Fibroblast of lung (primary cell): ENCODE measurements at places on chromosomes 2 and 18. TPM values are rescaled to one million over a fixed set of nuclear protein-coding genes. Genes with fewer than 3 reads are reported as not detected.

Gene SLC5A7
- total RNA-seq: not detected in 2 replicates

Gene PTPRN
- 3.5 and 10.8 TPM in 2 replicates for total RNA-seq

Gene FBXO36
- total RNA-seq: 3.5 and 3.9 TPM in 2 replicates

Gene SH3RF3
- 6.7 and 10.1 TPM in 2 replicates for total RNA-seq

Gene DLGAP1
- total RNA-seq: 0.17 and 0.51 TPM in 2 replicates

Gene CMPK2
- total RNA-seq: 0.26 and 0.33 TPM in 2 replicates

- no peak for DNase-seq
Measured at GRCh38 chr2:24920809-24921441, 888 bp upstream of the ADCY3 start.

- DNase-seq: no peak
Measured at GRCh38 chr18:71809711-71810110, 734.4 kb downstream of the CBLN2 start.

DNA sequence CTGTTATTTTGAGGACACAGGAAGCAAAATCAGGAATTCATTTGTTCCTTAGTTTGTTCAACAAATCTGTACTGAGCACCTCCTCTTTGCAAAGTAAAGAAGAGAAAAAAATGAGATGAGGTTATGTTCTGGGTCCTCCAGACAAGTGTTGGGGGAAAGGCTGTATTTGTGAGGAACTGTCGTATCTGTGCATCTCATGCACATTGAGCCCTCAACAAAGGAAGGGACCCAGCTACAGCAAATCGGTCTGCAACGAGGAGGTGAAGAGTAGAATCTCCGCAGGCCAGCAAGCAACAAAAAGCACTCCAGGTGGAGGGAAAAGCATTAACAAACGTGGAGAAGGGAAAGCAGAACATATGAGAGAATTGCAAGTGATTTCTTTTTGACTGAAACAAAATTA lies 143.0 kb upstream of the CYP1B1 start:
- DNase-seq: no peak

GRCh38 chr2:196431957-196432356 lies 207.6 kb upstream of the CCDC150 start:
- peak; percentile 34 for DNase-seq

- peak; percentile 85 for DNase-seq
Measured at GRCh38 chr2:109382951-109383350, 230.8 kb downstream of the SEPTIN10 start.

DNA sequence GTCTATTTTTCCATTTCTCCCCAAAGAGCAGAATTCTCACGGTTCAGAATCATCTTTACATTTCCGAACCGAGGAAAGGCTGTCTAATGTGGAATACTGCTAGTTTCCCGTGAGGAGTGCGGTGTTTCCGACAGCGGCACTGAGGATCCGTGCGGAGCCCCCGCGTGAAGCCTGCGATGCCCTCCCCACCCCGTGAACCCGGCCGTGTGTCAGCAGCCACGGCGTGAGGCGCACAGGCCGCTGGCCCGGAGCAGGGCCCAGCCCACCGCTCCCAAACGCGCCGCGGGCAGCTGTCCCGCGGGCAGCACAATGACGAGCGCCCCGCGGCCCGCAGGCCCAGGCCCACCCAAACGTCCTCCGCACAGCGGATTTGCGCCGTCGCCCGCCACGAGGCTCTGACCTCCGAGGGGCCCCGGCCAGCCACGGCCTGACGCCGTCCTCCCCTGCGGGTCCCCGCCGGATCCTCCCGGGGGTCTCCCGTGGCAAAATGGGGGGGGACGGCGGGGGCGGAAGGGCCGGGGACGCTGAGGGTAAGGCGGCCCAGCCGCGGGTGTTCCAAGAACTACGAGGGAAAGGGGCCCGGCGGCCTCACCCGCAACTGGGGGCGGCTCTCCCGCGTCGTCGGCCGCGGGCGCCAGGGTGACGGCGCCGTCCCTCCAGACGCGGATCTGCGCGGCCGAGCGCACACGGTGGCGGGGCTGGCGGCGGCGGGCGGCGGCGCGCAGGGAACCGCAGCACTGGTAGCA lies 796 bp downstream of the SPIRE1 start:
- DNase-seq: peak; percentile 37

- peak; percentile 96 for DNase-seq
Measured at GRCh38 chr2:157830696-157831570, 45.2 kb downstream of the ACVR1 start.

DNA sequence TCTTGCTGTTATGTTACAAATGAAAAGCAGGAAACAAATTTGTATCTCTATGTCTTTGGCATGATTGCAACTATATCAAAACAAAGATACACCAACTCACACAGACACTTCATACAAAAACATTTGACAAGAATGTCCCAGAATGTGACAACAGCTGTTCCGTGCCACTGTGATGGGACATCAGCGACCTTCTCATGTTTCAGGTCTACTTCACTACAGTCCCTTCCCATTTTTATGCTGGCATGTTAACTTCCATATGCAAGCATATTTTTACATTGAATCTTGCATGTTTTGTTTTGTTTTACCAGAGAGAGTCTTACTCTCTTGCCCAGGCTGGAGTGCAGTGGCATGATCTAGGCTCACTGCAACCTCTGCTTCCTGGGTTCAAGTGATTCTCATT lies 71.2 kb downstream of the STK25 start:
- no peak for DNase-seq

- DNase-seq: peak; percentile 45
Measured at GRCh38 chr18:9709304-9709877, 1.3 kb downstream of the RAB31 start.

GRCh38 chr18:1499265-1499664 lies 594.6 kb downstream of the ADCYAP1 start:
- DNase-seq: no peak

- DNase-seq: peak; percentile 42
Measured at GRCh38 chr2:234496055-234496834, 636 bp downstream of the ARL4C start.

- DNase-seq: peak; percentile 47
Measured at GRCh38 chr18:63881851-63882250, 5.7 kb upstream of the SERPINB2 start.

GRCh38 chr2:70627211-70627898 lies 73.7 kb upstream of the TGFA start:
- peak; percentile 42 for DNase-seq

GRCh38 chr2:39216346-39217191 lies 27.2 kb downstream of the CDKL4 start:
- no peak for DNase-seq

DNA sequence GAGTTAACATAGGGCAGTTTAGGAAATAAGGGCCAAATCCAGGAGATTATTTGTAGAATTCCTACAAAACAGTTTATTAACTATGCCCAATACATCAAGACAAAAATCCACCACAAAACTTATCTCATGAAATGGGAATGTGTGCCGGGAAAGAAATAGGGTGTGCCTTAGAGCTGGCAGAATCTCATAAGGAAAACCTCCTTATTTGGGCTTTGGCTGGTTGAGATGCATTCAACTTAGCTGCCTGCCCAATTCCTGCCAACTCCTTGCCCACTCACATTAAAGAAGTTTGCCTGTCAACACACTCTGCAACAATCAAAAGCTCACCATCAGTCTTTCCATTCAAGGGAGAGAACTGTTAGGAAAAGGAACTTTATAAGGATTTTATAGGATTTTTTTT lies 500.6 kb downstream of the SATB2 start:
- DNase-seq: peak; percentile 21

GRCh38 chr2:221283896-221284545 lies 288.1 kb downstream of the EPHA4 start:
- peak; percentile 40 for DNase-seq

GRCh38 chr2:143808166-143808565 lies 678.9 kb downstream of the ARHGAP15 start:
- DNase-seq: peak; percentile 36

DNA sequence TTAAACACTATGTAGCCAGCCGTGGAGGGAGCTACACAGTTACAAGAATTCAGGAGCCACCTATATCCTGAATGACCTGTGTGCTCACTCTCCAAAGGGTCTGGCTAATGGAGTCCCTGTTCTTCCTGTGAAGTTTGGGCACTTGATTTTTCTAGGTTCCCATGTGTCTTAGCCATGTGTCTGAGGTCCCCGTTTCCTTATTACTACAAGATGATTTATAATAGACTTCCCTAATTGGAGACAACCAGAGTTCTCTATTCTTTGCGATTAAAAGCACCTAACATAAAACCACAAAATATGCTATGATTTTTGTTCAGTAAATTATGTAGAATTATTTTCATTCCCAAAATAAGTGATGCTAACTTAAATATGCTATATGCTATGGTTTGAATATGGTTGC lies 83.4 kb downstream of the PDK1 start:
- DNase-seq: no peak

DNA sequence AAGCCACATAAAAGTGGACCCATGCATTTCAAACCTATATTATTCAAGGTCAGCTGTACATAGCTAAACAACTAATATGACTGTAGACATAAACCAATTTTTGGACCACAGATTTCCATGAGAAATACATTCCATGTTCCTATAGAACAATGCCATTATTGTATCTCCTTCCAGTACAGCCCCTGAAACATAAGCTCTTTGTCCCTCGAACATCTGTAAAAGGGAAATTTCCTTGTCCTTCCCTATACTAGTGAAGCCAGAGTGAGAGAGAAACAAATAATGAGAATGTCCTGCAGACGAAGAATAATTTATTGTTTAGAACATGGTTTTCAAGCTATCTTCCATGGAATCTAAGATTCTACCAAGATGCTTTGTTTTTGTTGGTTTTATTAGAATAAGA lies 75.3 kb downstream of the GORASP2 start:
- no peak for DNase-seq

GRCh38 chr2:105856581-105856980 lies 111.9 kb downstream of the NCK2 start:
- DNase-seq: no peak

DNA sequence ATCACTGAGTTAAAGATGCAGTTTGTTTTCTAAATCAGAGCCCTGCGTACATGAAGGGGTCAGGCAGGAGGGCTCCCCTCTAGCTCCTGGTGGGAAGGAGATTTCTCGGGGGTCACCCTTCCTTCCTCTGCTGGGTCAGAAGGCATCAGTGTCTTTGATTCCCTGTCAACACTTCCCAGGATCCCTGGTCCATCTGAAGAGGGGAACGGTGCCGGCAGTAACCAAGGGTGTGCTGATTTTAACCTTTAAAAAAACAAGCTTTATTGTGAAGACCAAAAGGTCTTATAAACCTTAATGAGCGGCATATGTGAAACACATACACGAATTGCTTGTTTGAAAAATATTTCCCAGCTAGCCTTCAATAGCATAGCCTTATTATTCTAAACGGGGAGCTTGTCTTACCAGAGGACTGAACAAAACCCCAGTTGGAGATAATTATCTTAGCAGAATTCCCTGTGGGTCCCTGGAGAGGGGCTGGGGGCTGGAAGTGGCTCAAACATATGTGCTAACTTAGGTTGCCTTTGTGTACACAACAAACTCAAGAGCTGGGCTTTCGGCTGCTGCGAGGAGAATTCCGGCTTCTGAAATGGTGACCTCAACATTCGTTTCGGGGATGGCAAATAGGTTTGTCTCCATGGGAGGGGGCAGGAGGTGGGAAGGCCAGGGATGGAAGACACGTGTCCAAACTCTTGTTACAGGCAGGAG lies 114.9 kb upstream of the MYCN start:
- no peak for DNase-seq

- DNase-seq: no peak
Measured at GRCh38 chr2:240425697-240426096, 9.8 kb upstream of the GPC1 start.

GRCh38 chr2:73776869-73777519 lies 2.9 kb downstream of the DUSP11 start:
- peak; percentile 33 for DNase-seq

DNA sequence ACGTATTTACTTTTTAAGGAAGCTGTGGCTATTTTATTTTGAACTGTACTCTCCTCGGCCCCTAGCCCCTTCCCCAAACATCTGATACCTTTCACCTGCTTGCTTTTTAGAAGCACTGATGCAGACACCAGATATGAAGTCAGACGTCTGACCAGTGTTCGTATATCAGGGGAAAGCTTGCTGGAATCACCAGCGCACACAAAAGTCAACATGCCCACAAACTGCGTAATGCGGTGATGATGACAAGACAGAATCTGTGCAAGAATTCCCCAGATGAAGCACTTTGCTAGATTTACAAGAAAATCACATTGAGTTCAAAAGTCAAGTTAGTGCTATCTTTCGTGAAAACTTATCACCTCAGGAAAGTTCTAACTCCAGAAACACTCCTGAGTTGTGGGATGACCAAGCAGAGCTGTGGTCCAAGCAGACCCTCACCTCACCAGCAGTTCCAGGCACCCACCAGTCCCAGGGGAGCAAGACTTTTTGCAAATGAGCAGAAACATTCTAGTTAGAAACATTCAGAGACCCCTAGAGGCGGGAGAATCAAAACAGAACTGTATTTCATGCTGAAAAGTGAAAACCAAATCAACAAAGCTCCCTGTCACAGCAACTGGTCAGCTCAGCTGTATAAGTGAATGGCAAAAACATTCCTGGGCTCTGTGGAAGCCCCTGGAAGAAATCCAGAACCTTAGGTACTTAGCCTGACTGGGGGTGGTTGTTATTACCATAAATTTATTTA lies 55.7 kb downstream of the INO80C start:
- peak; percentile 26 for DNase-seq

DNA sequence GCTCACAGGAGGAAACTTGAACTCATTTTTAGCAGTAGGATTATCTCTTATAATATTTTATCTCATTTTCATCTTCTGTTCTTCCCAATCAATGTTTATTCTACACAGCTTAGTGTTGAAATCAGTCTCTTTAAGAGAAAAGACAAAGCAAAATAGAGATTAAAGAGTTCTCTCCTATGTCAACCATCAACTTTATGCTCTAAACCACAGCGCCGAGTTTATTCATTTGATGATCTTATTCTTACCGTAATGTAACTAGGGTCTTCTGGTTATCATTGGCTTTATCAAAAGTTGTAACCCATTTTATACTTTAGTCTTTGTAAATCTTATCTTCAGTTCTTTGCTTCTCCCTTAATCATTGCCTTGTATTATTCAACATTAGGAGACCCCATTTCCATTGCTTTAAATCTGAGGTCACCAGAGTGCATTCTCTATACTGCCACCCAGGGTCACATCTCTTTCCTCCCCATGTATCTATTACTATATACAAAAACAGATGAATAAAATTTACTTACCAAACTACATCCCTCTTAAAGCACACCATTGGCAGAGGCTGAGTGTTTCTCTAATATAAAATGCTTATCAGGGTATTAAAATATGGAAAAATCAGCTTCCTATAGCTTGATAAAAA lies 22.8 kb upstream of the ERMN start:
- DNase-seq: no peak

DNA sequence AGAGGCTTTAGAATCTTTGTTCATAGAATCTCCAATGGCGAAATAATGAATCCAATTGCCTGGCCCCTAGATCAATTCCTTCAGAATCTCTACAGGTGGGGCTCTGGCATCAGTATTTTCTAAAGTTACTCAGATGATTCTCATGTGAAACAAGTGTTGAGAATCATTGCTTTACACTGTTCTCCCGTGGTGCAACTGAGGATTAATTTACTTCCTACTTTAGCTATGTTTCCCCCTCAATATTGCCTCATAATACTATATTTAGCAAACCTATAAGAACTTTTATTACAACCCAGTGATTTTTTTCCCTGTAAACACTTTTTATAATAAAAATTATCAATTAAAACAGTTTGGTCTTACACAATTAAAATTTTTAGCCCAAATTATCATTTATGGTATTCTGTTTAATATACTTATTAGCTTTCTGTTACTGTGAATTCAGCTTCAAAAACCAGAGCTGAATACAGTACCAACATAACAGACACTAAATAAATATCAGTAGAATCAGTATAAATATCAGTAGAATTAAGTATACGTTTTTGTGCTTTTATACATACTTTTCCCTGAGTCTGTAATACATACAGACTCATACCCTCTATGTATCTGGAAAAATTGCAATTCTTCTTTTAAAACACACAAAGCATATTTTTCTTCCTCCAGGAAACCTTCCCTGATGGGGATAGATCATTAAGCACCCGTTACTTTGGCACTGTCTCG lies 20.8 kb downstream of the SLC38A11 start:
- no peak for DNase-seq

GRCh38 chr2:78699696-78700095 lies 325.8 kb upstream of the REG3G start:
- DNase-seq: peak; percentile 11
